Lung (tissue), 17 donors: ENCODE measurements at places on chromosomes 12 and 14.

- peak overlapping the region; percentile 50 for H3K4me3 ChIP-seq
- H3K36me3 ChIP-seq: no peaks in the 10 kb centered on the region
- no peak overlapping the region for H3K27ac ChIP-seq
- DNase-seq: peak; percentile 46
- peaks cover 49% of the 10 kb centered on the region for H3K27me3 ChIP-seq
Measured at GRCh38 chr12:16605642-16606116, 283 bp downstream of the LMO3 start.

- no peak for DNase-seq
- no peak overlapping the region for H3K4me3 ChIP-seq
- no peak overlapping the region for H3K27ac ChIP-seq
- H3K36me3 ChIP-seq: no peaks in the 10 kb centered on the region
- no peaks in the 10 kb centered on the region for H3K27me3 ChIP-seq
Measured at GRCh38 chr14:105805701-105806100, 279.3 kb downstream of the TMEM121 start.

- no peaks in the 10 kb centered on the region for H3K27me3 ChIP-seq
- DNase-seq: no peak
- H3K27ac ChIP-seq: no peak overlapping the region
Measured at GRCh38 chr14:52244997-52245396, 22.5 kb upstream of the PTGDR start.

DNA sequence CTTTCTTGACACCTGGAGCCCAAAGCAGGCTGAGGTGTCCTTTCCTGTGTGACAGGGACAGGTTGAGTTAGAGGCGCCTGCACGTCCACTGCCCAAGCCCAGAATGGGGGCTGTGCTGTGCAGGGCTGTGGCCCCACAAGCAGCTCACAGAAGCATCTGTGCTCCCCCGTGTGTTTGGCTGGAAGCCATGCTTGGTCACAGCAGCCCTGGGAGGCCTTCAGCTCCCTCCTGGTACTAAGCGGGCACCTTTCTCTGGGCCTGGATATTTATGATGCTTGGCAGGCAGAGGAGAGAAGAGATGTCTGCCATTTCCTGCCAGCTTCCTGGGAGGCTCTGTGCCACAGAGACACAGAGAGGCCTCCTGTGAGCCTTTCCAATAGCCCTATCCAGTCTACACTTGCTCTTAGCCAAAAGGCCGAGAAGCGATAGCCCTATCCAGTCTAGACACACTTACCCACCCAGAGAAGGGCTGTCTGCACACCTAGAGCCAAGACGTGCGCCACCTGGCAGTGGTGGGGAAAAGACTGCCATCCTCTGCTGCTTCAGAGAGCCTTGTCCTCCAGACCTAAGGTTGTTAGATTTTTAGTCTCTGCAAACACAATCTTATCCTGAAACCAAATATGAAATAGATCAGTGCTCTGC lies 117.4 kb downstream of the GCH1 start:
- no peak overlapping the region for H3K4me3 ChIP-seq
- H3K27me3 ChIP-seq: no peaks in the 10 kb centered on the region
- no peak for DNase-seq
- no peak overlapping the region for H3K27ac ChIP-seq
- H3K4me1 ChIP-seq: peaks cover 7% of the 10 kb centered on the region
- peaks cover 3% of the 10 kb centered on the region for H3K36me3 ChIP-seq

GRCh38 chr12:62760779-62761178 lies 174.2 kb downstream of the PPM1H start:
- H3K4me3 ChIP-seq: no peak overlapping the region
- H3K27ac ChIP-seq: no peak overlapping the region
- no peaks in the 10 kb centered on the region for H3K36me3 ChIP-seq
- peaks cover 2% of the 10 kb centered on the region for H3K4me1 ChIP-seq
- no peaks in the 10 kb centered on the region for H3K27me3 ChIP-seq
- DNase-seq: peak; percentile 38

- H3K27me3 ChIP-seq: no peaks in the 10 kb centered on the region
- peaks cover 24% of the 10 kb centered on the region for H3K4me1 ChIP-seq
- H3K27ac ChIP-seq: peak overlapping the region; percentile 86
- DNase-seq: peak; percentile 56
- no peak overlapping the region for H3K4me3 ChIP-seq
- no peaks in the 10 kb centered on the region for H3K36me3 ChIP-seq
Measured at GRCh38 chr14:61477712-61478462, 156.5 kb downstream of the PRKCH start.

DNA sequence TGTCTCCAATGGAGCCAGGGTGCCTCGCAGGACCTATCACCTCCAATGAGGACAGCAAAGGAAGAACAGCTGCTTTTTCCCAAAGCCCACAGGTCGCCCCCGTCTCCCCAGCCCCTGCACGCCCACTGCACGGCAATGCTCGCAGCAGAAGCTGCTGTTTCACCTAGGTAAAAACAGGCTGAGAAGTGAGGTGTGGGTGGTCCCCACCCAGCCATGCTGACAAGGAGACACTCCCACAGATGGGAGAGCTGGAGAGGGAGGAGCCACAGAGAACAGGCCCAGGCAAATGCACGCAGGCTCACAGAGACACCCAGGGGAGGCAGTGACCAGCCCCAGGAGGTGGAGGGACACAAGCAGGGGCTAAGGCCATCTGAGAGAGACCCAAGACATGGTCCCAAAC lies 10.4 kb downstream of the CFAP73 start:
- H3K27ac ChIP-seq: no peak overlapping the region
- H3K27me3 ChIP-seq: peaks cover 11% of the 10 kb centered on the region
- H3K4me3 ChIP-seq: no peak overlapping the region
- H3K36me3 ChIP-seq: peaks cover 25% of the 10 kb centered on the region
- no peaks in the 10 kb centered on the region for H3K4me1 ChIP-seq

DNA sequence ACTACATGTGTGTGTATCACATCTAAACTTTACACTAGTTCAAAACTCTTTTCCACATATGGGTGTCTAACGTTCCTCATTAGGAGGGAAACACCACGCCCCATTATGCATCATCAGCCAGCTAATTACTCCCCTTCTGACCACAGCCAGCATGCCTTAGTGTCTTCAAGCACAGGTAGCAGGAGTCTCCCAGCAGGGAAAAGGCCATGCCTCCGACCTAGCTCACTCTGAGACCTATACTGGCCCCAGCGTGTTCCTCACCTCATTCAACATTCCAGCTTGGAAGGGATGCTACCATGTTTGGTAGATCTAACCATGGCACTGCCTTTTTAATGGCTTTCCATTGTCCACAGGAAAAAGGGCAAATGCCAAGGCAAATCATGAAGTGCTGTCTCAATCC lies 66.1 kb upstream of the PRB2 start:
- no peaks in the 10 kb centered on the region for H3K27me3 ChIP-seq
- no peaks in the 10 kb centered on the region for H3K36me3 ChIP-seq
- no peak overlapping the region for H3K4me3 ChIP-seq
- DNase-seq: no peak
- no peaks in the 10 kb centered on the region for H3K4me1 ChIP-seq

DNA sequence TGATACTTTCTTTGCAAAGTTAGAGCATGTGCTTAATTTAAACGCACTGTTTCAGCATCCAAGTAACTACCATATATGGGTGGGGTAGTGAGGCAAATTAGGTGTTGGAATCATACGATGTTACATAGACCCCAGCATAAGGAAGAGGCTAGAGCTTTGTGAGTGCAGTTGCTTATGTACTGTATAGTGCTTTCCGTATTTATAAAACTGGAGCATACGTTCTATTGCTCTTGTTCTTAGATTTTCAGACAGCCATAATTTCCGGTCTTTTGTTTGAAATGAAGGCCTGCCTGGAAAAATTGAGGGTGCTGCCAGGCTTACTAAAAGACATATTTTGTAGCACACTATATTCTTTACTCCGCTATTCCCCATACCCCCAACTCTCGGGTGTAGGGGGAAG lies 335.7 kb downstream of the FOXG1 start:
- no peaks in the 10 kb centered on the region for H3K36me3 ChIP-seq
- no peak for DNase-seq
- H3K4me3 ChIP-seq: no peak overlapping the region
- no peaks in the 10 kb centered on the region for H3K27me3 ChIP-seq
- no peaks in the 10 kb centered on the region for H3K4me1 ChIP-seq

DNA sequence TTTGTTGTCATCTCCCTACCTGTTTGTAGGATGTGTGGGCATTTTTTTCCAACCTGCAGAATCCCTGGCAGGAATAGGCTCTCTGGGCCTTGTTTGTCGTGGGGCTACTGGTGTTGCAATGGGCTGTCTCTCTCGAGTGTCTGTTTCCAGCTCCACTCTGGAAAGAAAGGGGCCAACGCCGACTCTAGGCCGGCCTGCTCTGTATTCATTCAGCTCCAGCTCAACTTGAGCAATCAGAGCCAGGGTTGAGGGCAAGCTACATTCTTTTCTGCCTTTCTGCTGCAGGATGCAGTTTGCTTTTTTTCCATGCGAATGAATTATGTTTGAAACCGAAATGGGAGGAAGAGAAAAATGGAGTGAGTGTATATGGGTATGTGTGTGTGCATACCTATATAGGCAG lies 2.3 kb downstream of the JDP2 start:
- H3K27me3 ChIP-seq: no peaks in the 10 kb centered on the region
- H3K36me3 ChIP-seq: peaks cover 14% of the 10 kb centered on the region
- H3K4me1 ChIP-seq: peaks cover 33% of the 10 kb centered on the region
- no peak overlapping the region for H3K27ac ChIP-seq
- peak; percentile 86 for DNase-seq

DNA sequence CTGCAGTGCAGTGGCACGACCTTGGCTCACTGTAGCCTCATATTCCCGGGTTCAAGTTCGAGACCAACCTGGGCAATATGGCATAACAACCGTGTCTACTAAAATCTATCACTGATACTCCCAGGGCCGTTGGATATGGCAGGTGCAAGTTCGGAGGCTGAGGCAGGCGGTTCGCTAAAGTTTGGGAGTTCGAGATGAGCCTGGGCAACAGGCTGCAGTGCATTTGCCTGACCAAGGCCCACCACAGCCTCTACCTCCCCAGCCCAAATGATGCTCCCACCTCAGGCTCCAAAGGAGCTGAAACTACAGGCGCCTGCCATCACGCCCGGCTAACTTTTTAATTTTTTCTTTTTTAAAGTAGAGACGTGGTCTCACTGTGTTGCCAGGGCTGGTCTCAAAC lies 177.1 kb upstream of the ALG10B start:
- no peak for DNase-seq
- H3K36me3 ChIP-seq: no peaks in the 10 kb centered on the region
- no peak overlapping the region for H3K27ac ChIP-seq
- no peak overlapping the region for H3K4me3 ChIP-seq
- H3K27me3 ChIP-seq: no peaks in the 10 kb centered on the region
- no peaks in the 10 kb centered on the region for H3K4me1 ChIP-seq

DNA sequence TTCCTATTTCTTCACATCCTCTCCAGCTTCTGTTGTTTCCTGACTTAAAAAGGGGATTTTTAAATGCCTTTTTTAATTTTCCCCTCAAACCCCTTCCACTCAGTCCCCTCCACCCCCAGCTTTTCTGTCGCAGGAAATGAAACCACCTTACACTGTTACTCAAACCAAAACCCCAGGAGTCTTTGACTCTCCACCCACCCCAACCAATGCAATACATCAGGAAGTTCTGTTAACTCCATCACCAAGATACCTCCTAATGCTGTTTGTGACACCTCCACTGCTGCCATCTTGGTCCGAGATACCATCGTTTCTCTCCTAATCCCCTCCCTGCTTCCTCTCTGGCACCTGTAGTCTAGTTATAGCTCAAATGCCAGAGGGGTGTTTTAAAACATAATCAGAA lies 25.4 kb upstream of the CPM start:
- H3K27ac ChIP-seq: no peak overlapping the region
- H3K36me3 ChIP-seq: no peaks in the 10 kb centered on the region
- no peaks in the 10 kb centered on the region for H3K27me3 ChIP-seq
- peaks cover 7% of the 10 kb centered on the region for H3K4me1 ChIP-seq
- no peak for DNase-seq

- DNase-seq: no peak
- H3K27ac ChIP-seq: no peak overlapping the region
- peaks cover 4% of the 10 kb centered on the region for H3K4me1 ChIP-seq
- no peak overlapping the region for H3K4me3 ChIP-seq
- H3K36me3 ChIP-seq: peaks cover 2% of the 10 kb centered on the region
Measured at GRCh38 chr12:51219322-51219721, 1.5 kb upstream of the POU6F1 start.

- H3K36me3 ChIP-seq: no peaks in the 10 kb centered on the region
- peak; percentile 26 for DNase-seq
- no peaks in the 10 kb centered on the region for H3K4me1 ChIP-seq
- H3K27me3 ChIP-seq: no peaks in the 10 kb centered on the region
- no peak overlapping the region for H3K4me3 ChIP-seq
- no peak overlapping the region for H3K27ac ChIP-seq
Measured at GRCh38 chr12:40325349-40325960, 100.7 kb downstream of the LRRK2 start.

DNA sequence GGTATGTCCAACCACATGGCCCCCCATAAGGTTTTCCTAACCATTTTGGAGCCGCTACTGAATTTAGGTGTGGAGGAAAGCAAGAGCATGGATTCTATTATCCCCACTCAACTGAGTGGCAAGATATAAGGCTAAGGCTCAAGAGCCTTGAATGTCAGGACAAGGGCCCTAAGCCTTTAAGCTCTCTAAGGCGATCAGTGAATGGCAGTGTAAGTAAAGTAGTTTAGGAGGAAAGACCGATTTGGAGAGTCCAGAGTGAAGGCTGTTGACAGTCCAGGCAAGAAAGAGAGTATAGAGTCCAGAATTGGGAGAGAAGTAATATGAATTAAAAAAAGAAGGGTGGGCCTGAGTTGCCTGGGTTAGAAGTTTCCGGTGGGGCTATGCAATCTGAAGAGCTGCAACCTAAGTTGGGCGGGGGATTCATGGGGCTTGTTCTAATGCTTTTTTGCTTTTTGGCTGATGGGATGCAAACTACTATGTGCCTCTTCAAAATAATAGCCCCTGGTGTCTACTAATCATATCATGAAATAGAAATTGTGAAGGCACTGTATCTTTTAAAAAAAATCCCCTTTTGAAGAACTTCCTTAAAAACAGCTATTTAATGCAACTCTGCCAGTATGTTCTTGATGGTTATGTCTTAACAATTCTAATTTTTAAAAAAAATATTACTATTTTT lies at the start of gene SPIC:
SPIC (plus strand) TSS at position 626 of the 676 bp plus-strand sequence. CDS start 1,569 bp downstream, outside the sequence.
- H3K4me3 ChIP-seq: no peak within 1 kb of the TSS
- no peak for DNase-seq
- no peak within 1 kb of the TSS for H3K27ac ChIP-seq
- no peaks in the 10 kb centered on the region for H3K4me1 ChIP-seq
- H3K36me3 ChIP-seq: no peaks in the 10 kb centered on the region
